ENCODE measurements at places on chromosomes 4 and X.

GRCh38 chrX:153948002-153948466 lies 3.6 kb upstream of the RENBP start:
- no peak for DNase-seq

GRCh38 chrX:41946989-41947612 lies 23.7 kb upstream of the CASK start:
- no peak for DNase-seq

DNA sequence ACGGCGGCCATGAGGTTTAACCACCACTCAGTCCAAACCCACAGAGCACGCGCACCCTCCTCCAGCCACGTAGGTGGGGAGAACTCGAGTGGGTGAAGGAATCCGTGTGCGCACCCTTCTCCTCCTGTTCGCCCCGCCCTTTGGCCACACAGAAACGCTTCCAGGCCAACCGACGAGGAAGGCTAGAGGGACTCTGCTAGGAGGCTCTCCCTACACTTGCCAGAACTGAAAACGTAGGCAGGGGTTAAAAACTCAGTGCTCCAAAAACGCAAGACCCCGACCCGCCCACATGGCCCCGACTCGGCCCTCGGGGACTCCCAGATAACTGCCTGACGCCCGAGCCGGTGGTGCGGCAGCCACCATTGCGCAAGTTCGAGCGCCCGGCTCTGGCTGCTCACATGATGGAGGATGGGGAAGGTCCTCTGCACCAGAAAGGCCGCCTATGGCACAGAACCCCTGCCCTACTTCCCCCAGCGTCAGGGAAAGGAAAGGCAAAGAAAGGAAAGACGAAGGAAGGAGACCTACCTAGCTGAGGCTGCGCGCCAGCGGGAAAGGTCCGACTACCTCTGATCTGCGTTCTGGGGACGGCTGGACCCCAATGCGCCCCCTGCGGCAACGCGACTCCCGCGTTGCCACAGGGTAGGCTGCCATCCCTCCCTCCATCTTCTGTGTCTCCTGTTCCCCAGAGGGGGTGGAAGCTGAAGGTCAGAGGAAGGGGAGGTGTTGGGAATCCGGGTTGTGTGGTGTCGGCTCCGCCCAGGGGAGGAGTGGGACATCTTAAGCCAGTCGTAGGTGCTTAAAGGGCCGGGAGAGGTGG lies 201.9 kb upstream of the AGTR2 start:
- DNase-seq: no peak

- DNase-seq: no peak
These were observed 44.6 kb upstream of the TEX13A start for GRCh38 chrX:105265093-105265492.

DNA sequence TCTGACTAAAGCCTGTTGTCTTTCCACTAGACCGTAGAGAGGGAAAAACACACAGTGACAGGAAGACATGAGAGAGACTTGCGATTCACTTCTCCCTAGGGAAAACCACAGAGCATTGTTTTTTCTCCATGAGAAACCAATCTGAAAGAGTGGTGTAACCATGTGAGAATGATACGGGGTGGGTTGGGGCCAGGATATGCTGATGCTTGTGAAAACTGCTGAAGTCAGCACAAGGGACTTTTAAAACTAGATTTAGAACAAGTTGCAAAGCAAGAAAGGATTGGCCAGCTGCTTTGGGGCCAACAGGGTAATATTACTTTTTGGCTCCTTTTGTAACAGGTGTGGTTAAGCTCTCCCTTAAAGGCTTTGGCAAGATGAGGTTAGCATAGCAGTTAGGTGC lies 66.1 kb downstream of the NHSL2 start:
- no peak for DNase-seq

DNA sequence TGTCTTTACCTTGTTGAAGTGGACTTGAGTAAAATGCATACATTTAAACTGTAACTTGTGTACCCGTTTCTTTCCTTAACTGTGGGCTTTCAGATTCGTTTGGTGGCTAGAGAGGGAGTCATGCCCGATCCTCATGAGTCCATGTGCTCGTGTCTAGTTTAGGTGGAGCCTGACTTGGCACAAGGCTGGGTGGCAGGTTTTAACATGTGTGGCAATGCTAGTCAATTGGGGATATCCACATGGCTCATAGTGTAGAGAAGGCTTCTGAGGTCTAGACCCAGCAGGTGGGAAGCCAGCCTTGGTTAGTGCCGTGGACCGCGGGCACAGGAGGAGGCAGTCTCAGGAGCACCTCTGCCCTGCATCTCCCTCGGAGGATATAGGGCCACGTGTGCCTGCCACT lies 48.5 kb upstream of the CLCN4 start:
- DNase-seq: no peak

- no peak for DNase-seq
These were observed 564.6 kb upstream of the DIPK2B start for GRCh38 chrX:45765281-45765680.

GRCh38 chr4:87116231-87116630 lies 104.2 kb downstream of the KLHL8 start:
- DNase-seq: no peak

DNA sequence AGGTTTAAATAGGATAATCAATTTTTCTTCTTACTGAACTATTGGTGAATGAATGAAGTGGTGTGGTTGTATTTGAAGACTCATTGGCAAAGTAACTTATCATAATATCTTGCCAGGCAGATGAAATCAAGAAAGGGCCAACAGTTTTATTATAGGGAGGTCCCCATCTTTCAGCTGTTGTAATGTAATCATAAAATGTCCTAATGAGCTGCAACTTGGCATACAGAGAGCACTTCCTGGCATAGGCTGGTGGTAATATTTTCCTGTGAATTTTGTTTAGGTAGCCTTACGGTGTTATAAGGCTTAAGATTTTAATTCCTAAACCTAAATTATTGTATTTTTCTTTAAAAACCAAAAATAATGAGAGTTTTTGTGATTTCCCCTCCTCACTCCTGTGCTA lies 17.5 kb downstream of the FHIP1A start:
- no peak for DNase-seq

- DNase-seq: no peak
These were observed 84.9 kb downstream of the BCOR start for GRCh38 chrX:40012868-40013265.

- no peak for DNase-seq
These were observed 63.6 kb downstream of the HADH start for GRCh38 chr4:108053251-108053711.

DNA sequence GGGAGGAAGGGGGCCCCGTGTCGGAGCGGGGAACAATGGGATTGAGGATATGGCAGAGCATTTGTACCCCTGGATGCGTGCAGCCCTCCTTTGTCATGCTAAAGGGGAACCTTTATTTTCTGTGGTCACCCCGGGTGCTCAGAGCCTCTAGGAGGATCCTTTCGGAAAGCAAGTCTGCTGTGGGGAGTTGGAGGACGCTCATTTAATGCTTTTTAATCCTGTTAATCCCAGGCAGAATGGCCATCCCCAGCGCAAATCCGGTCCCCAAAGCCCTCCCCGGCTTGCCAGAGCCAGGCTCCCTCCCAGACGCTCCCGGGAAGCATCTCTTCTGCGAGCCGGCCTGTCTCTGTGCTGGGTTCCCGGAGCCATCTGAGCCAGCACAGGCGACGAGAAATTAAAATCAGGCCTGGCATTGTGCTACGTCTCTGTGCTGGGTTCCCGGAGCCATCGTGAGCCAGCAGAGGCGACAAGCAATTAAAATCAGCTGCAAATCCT lies 113.2 kb upstream of the PPP2R3B start:
- DNase-seq: no peak

GRCh38 chrX:115449742-115450141 lies 111.2 kb upstream of the PLS3 start:
- peak; percentile 12 for DNase-seq

DNA sequence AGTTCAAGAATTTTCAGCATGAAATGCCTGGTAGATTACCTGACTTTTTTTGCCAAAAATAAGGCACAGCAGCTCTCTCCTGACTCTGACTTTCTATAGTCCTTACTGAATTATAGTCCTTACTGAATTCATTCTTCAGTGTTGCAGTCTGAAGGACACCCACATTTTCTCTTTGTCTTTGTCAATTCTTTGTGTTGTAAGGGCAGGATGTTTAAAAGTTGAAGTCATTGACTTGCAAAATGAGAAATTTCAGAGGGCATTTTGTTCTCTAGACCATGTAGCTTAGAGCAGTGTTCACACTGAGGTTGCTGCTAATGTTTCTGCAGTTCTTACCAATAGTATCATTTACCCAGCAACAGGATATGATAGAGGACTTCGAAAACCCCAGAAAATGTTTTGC lies 168.0 kb downstream of the SOWAHB start:
- no peak for DNase-seq

GRCh38 chr4:82381661-82382296 lies 8.0 kb upstream of the HNRNPD start:
- DNase-seq: no peak

- DNase-seq: no peak
These were observed 205.9 kb downstream of the TLL1 start for GRCh38 chr4:166078955-166079354.

DNA sequence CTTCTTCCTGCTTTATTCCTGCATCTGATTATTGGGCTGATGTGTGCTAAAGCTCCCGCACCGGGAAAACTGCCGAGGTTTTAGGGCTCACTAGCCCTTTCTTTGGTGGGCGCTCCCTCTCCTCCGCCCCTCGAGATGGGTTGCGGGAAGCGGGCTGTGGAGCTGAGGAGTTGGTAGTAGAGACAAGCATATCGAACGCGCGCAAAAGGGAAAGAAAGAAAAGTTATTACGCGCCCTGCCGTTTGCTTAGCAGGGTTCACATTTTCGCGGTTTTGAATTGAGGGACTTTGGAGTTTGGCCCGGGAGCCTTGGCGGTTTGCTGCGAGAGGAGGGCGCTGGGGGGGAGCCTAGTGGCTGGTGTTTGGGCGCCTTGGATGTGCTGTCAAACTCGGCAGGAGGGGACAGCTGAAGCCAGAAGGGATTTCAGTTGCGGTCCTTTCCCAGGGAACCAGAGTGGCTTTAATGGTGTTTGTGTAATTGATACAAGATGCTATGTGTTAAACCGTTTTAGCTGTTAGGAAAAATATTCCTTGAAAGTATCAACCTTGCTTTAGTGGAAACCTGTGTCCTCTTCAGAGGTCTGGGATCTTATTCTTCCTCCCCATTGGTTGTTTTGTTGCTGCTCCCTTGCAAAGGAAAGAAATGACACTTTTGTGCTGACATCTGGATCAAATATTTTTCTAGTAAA lies 1.1 kb downstream of the GAB1 start:
- no peak for DNase-seq

Data from skeletal muscle cell (primary cell).